GM20000 (cell line): ENCODE measurements at places on chromosomes 5 and 9.
A peak's percentile ranks its signal among the peaks of the same experiment; 100 is the strongest.

GRCh38 chr5:93636837-93637236 is 53.8 kb downstream of the NR2F1 start:
- no peak for DNase-seq

DNA sequence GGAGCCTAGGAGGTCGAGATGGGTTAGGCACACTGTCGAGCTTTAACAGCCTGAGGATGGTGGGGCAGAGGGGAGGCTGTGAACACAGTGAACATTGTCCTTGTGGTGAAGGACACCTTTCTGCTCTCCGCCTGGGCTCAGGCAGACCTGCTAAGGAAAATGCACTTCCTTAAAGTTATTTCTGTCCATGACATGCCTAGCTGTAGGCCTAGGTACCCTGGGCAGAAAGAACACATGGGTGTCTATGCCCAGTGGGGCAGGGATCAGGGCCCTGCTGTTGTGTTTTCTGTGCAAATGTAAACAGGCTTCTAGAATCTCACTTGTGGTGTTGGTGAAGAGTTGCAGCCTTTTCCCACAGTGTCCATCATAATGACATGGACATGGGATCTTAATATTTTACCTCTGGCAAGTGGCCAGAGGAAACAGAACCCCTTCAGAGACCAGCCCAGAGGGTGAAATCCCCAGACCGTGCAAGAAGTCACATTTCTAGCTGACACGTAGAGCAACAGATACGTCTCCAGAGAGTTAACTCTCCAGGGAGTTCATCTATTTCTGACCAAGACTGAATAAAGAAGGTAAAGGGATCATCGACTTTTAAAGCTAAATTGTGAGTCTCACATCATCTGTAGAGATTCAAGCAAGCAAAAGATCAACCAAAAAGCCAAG is 79.2 kb downstream of the C9orf152 start:
- peak; percentile 63 for DNase-seq

DNA sequence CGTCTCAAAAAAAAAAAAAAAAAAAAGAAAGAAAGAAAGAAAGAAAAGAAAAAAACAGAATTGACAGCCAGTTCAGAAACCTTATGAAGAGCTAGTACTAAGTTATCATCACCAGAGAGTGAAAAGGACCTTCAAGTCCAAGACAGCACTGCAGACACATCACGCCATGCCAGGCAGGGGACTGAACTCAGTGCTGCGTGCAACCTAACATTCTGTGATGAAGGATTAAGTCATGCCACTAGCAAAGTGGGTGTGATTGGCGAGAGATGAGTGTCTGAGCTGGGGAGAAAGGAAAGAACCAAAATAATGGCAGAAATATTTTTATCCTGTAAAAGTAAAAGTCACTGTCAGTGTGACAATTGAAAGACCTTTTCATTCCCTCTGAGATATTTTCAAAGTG is 54.7 kb downstream of the MAP1B start:
- DNase-seq: no peak

DNA sequence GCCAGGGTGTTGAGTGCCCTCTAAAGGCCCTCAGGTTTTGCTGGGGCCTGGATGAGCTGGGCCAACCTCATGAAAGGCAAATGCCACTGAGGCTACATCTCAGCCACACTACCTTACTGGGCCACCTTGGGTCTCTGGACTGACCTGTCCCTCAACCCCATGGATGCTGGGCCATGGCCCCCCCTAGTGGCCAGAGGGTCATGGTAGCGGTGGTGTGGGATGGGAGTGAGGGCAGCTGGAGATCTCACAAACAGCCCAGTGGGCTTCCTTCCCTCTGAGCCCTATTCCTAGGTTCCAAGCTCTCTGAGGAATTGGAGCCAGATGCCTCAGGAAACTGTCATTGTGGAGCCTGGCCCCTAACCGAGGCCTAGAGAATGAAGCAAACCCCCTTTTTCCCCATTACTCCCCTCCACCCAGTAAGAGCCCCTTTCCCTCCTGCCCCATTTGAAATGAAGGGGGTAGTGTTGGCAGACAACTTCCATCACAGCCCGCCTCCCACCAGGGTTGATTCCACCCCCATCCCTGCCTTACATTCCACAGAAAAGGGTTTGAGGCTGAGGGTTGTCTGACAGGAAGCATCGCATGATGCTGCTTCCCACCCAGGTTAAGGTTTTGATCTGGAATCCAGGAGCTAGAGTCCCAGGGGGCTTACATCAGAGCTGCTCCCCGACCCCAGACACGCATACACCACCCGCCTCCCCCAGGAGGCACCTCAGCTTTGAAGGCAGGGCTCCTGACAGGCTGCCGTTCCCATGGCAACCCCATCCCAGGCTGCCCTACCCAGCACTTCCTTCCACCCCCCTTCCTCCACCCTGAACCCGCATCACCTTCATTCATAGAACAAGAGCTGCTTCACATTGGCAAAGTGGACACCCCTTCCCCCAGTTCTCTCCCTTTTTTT is 63.9 kb downstream of the PCDH1 start:
- DNase-seq: peak; percentile 70

DNA sequence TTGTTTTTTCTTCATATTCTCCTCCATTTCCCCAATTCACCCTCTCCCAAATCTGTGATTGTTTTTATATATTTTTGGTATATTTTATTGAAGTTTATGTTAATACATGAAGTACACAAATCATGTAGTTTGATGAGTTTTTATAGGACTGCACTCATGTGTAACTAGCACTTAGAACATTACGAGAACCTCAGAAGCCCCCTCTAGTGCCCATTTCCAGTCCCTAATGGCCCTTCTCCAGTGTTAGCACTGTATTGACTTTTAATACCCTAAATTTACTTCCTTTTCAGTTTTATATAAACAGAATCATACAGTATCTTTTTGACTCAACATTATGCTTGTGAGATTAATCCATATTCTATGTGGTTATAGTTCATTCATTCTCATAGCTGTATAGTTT is 18.5 kb upstream of the FKTN start:
- DNase-seq: no peak

DNA sequence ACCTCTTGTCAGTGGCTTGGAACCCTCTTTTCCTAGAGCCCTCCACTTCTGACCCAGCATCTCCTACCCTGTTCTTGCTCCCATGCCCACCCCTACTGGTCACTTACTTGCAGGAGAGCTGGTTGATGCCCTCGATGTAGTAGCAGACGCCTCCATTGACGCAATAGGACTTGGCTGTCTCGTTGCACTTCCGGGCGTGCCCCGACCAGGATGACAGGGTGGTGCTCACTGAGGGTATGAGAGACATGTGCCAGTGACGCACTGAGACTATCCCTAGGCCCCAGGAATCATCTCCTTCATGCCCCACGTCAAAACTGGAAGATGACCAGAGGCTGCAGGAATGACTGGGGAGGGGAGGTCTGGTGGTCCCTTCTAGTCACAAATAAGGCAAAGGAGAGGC is 76.0 kb downstream of the PSD2 start:
- DNase-seq: no peak
